SK-N-DZ (cell line): ENCODE measurements at places on chromosomes 6 and 20.

DNA sequence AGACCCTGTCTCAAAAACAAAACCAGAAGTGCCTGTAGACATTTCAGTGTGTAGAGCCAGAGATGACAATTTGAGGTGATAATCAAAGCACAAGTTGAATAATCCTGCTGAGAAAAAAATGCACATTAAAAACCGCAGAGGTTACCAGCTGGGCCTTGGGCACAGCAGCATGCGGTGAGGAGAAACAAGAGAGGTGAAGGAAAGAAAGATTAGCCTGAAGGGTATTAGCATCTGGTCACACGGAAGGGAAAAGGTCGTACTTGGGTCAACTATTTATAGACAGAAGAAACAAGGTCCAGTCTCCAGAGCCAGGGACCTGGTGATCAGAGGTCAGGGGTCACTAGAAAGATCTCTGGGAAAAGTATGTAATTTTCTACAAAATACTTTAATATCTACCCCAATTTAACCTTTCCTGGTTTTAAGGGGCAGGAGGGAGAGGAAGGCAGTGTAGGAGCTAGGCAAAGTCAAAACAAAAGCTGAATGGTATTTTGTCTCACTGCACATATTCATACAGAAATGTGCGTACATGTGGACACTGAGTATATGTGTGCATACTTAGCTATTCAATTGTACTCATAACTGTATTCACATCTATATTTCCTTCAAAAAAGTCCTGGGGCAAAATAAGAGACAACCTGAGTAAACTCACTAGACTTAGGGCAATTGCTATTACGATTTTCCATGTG lies 10.1 kb downstream of the MAP7 start:
- DNase-seq = no peak

GRCh38 chr20:50455656-50456451 lies 54.3 kb upstream of the PTPN1 start:
- DNase-seq = no peak

DNA sequence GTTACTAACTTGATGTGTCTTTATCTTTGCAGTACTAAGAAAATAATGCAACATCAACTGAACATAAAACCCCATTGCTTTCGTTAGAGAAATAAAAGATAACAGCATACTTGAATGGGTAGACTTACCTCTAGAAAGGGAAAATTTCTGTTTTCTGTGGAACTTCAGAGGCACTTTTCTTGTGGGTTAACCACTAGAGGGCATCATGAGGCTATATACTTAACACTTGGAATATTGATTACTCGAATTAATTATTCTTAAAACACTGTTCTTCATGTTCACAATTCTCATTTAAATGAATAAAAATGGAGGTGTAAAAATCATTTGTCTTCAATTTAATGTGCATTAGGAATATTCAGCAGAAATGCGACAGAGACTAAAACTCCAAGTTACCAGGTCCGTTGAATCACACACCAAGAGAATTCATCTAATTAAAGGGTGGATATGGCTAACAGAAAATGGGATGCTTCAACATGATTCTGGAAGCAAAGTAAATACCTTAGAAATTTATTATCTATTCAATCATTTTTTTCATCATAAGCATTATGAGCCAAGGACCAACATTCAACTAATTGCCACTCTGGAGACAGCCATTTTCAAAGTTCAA lies 330.8 kb upstream of the PREP start:
- DNase-seq = no peak

- DNase-seq = no peak
Observed at GRCh38 chr20:56698749-56699148, 69.6 kb downstream of the TFAP2C start.

- no peak for DNase-seq
Observed at GRCh38 chr6:15948930-15949900, 179.7 kb upstream of the MYLIP start.

DNA sequence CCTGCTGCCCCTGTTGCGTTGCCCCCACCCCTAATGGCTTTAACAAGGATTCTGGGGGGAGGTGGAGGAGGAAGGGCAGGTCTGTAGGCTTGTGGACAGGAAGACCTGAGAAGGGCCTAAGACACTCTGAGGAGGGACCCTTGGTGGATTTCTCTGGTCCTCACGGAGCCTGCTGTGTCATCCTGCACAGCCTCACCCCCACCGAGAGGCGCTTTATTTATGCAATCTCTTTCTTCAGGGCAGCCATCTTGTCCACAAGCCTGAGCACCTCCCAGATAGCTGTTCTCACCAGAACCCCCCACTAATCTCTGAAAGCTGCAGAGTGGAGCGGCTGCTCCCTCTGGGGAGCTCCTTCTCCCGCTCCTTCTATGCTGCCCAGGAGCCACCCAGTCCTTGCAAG lies 59.3 kb upstream of the MLN start:
- no peak for DNase-seq

- peak; percentile 68 for DNase-seq
Observed at GRCh38 chr6:138588805-138589434, 89.6 kb upstream of the NHSL1 start.

DNA sequence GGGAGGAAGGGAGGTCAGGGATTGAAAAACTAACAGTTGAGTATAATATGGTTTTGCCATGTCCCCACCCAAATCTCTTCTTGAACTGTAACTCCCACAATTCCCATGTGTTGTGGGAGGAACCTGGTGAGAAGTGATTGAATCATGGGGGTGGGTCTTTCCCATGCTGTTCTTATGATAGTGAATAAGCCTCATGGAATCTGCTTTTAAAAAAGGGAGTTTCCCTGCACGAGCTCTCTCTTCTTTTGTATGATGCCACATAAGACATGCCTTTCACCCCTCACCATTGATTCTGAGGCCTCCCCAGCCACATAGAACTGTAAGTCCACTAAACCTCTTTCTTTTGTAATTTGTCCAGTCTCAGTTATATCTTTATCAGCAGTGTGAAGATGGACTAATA lies 833.4 kb upstream of the MAP3K7 start:
- no peak for DNase-seq

DNA sequence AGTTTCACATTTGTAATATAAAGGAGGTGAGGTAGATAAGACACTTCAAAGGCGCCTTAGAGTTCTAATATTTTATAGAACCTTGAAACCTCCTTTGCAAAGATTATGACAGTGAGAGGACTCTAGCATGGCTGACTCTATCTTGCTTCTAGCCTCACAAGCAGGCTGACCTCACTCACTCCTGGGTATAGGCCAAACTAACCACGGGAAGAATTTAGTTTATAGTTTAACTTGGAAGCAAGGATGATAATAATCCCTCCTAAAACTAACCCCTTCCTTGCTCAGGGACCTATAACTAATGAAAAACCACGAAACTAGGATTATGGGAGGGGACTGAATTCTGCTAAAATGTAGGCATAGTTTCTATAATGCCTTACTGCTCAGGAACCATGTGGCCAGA lies 84.3 kb downstream of the FILIP1 start:
- no peak for DNase-seq

DNA sequence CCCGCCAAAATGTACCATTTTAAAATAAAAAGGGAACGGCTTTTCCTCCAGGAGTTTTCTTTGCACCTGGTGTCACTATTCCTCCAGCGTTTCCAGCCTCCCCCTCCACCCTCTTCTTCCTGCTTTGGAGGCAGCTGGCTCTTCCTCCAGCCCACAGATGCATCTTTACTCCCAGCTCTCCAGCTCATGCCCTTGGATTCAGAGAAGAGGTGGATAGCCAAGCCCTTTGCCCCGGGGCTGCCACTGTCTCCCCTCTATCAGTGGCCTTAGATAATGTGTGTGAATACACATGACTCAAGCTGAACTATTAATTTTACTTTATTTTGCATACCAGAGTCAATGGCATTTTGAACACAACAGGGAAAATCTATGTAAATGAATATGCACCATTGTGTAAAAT lies 15.3 kb upstream of the CDH4 start:
- no peak for DNase-seq

DNA sequence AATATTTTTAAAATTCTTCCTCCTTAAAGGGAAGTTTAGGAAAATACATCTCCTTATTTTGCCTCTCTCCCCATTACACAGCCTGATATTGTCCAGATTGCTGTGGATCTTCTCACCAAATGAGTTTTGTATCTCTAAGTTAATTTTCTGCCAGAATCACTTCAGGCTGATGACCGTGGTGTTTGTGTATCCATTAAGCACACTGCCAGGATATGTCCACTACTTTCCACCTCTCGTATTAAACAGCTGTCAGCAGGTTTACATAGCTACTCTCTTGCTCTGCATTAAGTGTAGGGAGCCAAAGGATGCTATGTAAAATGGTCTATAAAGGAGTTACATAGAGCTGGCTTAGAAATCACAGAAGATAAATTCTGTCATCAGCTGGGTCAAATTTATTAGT lies 201.1 kb downstream of the ZFAND3 start:
- DNase-seq = peak; percentile 73

DNA sequence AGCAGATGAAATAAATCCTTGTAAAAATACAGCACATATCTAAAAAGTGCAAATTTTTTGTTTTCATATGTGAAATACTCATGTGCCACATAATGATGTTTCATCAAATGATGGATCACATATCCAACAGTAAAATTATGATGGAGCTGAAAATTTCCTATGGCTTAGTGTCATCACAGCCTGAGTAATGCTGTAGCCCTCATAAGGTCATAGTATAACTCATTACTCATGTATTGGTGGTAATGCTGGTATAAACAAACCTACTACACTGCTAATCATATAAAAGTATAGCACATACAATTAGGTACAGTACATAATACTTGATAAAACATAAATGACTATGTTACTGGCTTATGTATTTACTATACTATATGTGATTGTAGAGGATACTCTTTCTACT lies 12.9 kb downstream of the TSPYL1 start:
- DNase-seq = no peak

GRCh38 chr6:148533309-148534107 lies 190.9 kb downstream of the SASH1 start:
- DNase-seq = no peak

- peak; percentile 69 for DNase-seq
Observed at GRCh38 chr20:2599288-2600006, 53.0 kb upstream of the NOP56 start.

DNA sequence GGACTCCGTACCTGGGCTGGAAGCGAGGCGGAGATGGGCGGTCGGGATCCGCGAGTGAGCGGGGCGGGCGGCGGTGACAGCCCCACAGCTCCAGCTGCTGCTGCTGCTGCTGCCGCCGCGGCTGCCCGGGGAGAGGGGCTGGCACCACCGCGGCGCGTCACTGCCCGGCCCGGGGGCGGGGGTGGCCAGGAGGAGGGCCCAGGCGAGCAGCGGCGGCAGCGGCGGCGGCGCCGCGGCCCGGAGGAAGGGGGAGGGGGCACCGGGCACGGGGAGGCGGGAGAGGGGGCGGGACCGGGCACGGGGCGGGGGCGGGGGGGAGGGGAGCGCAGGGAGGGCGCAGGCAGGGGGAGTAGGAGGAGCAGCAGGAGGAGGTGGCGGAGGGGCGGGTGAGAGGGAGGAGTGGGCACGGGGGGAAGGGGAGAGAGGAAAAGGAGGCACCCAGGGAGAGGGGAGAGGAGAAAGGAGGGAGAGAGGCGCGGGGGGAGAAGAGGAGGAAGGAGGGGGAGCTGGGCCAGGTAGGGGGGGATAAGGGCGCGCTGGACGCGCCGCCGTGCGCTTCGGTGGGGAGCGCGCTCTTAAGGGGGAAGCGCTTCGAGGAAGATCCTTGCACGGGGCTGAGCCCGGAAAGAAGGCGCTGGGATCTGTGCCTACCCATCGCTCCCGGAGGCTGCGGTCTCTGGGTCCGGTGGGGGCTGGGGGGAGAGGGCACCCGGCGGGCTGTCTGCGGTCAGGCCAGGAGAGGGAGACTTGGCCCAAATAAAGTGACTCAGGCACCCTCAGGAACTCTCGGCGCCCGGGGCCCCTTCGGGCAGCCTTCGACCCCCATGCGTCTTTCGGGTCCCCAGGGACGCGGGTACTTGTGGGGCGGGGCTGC lies 101.5 kb downstream of the NOL4L start:
- DNase-seq = peak; percentile 91

DNA sequence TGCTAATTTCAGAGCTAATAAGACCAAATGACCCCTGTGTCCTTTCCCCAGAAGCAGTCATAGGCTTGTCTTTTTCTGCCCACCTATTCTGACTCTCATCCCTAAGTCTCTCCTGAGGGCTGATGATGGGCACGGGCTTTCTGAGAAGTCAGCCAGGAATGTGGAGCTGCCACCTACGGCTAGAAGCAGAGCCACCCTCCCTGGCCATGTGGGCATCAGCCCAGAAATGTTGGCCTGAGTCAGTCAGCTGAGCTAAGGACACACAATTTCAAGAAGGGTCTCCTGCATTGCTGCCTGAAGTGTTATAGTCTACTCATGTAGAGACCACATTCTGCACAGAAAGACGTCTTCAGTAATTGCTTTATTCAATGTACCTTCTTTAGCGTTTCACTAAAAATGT lies 17.1 kb downstream of the MYLIP start:
- no peak for DNase-seq

DNA sequence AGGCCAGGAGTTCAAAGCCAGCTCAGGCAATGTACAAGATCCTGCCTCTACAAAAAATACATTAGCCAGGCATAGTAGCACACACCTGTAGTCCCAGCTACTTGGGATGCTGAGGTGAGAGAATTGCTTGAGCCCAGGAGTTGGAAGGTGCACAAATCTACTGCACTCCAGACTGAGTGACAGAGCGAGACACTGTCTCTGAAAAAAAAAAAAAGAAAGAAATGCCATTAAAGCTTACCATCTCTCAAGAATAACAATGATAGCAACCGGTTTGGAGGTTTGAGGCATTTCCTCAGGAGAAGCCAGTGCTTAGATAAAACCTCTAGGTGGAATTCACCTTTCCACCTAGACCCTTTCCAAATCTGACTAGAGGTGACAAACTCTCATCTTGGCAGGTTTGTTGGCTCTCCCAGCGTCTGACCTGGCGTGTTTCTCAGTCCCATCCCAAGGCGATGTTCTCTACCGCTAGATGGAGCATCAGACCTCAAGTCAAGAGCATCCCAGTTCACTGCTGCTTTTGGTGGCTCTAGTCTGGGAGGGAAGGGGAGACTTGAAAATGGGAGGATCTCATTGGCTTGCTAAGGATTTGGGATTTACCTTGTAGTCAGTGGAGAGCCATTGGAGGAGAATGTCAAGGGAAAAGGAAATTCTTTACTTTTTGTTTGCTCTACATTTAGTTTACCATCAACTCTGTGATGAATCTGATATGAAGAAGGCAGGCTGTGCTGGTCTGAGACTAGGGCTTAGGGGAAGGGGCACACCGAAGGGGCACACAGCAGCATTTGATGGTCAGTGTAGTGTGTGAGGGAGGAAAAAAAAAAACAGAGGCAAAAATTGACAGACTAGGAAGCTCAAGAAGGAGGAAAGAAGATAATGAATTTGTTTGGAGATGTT lies 67.9 kb downstream of the NCOA7 start:
- DNase-seq = peak; percentile 78

GRCh38 chr6:167528239-167528638 lies 203.4 kb downstream of the TTLL2 start:
- DNase-seq = no peak

DNA sequence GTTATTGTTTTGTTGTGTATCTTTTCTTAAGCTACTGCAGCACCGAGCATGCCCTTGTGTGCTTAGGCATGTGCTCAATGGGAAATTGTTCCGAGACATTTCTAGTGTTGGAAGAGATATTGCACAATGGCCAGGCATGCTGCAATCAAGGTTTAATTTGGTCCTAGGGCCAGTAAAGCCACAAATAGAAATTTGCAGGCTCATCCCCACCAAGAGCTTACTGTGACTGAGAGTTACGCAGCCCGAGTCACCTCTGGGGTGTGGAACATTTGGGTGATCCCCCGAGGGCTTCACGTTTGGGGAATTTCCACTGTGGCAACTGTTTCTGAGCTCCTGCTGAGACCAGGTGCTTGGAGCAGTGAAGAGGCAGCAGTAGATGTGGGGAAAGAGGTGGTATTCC lies 65.8 kb downstream of the ADTRP start:
- DNase-seq = no peak
